ENCODE measurements at places on chromosomes 5 and 9.

DNA sequence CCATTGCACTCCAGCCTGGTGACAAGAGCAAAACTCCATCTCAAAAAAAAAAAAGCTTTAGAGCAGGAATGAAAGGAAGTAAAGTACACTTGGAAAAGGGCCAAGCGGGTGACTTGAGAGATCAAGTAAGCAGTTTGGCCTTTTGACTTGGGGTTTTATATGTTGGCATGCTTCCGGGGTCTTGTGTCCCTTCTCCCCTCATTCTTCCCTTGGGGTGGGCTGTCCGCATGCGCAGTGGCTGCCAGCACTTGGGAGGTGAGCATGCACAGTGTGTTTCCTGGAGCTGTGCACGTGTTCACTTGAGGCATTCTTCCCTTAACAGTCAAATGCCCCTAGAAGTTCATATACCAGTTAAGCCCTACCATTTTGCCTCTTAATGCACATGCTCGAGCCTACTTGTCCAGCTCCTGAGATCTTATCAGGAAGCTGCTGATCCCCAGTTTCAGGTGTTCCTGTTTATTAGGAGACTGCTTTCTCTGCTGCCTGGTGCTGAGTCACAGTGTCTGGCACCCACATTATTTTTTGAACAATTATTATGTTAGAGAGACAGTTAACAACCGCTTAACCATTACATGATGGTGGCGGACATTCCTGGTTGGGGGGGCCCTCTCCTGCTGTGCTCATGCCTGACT, 32.6 kb upstream of the PRRC2B start:
- peak; percentile 13 for DNase-seq

- DNase-seq, result peak; percentile 89
Measured at GRCh38 chr9:613771-614347, 227.6 kb upstream of the DMRT1 start.

- no peak for DNase-seq
Measured at GRCh38 chr5:88279584-88279983, 10.9 kb upstream of the TMEM161B start.

- DNase-seq, result no peak
Measured at GRCh38 chr9:19379283-19379682, 753 bp downstream of the RPS6 start.

DNA sequence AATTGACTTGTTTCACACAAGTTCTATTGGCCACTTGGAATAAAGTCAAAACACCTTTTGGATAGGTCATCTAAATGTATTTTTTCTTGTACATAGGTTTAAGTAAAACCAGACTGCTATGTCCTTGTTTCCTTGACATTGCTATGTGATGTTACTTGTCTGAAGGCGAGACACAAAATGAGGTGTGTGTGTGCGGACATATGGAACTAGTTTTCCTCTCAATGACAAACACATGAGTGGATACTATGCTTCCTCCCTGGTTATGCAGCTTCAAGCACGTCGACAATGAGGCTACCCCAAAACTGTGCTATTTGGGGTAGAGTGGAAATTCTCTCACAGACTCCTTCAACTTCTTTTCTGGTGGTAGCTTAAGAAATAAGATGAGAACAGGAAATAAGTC, 276.8 kb downstream of the GAS1 start:
- no peak for DNase-seq

DNA sequence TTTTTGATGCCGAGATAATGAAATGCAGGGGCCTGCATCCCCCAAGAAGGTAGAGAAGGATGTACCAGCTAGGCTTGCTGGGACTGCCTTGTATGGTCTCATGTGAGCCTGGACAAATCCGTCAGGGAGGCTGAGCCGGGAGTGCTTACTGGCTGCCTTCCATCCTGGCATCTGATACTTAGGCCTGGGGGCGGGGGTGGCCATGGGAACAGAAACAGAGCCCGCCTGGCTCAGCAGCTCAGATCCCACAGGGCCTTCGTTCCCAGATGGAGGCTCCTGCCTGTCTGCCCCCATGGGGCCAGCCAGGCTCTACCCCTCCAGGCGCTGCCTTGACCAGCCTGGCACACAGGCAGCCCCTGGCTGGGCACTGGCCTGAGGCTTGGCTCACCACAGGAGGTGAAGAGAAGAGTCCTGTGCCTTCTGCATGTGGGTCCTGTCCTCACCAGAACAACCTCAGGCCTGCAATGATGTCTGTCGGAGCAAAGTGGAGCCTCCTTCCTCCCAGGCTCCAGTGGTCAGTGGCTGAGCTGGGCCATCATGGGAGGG, 10.5 kb upstream of the SPATA31E1 start:
- peak; percentile 7 for DNase-seq

DNA sequence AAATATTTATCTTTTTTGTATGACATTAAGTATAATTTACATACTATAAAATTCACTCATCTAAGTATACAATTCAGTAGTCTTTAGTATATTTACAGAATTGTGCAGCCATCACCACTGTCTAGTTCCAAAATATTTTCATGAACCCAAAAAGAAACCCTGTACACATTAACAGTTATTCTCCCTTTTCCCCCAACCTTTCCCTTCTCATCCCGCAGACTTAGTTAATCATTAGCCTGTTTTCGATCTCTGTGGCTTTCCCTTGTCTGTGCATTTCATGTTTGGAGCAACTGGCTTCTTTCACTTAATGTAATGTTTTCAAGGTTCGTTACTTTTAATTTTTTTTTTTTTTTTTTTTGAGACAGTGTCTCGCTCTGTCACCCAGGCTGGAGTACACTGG, 37.5 kb downstream of the MTREX start:
- no peak for DNase-seq

GRCh38 chr9:132842124-132843044, 35.7 kb downstream of the AK8 start:
- no peak for DNase-seq

GRCh38 chr5:172115541-172115982, 72.5 kb downstream of the STK10 start:
- no peak for DNase-seq

- no peak for DNase-seq
Measured at GRCh38 chr9:95840074-95840473, 35.4 kb upstream of the ERCC6L2 start.

DNA sequence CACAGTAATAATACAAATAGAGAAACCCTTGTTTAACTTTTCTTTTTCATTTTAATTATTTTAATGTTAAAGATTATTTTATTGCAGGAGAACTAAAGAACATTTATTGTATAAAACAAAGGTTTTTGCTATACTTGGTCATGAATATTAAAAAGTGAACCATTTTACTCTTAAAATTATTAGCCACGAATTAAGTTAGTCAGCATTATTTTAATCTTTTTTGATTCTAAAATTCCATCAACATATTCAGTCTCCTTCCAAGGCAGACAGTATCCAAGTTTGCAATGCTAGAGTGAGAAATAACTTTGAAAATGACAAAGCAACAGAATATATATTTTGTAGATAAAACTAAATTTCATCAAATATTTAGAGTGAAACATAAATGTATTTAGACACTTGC, 110.7 kb upstream of the CDH18 start:
- no peak for DNase-seq

DNA sequence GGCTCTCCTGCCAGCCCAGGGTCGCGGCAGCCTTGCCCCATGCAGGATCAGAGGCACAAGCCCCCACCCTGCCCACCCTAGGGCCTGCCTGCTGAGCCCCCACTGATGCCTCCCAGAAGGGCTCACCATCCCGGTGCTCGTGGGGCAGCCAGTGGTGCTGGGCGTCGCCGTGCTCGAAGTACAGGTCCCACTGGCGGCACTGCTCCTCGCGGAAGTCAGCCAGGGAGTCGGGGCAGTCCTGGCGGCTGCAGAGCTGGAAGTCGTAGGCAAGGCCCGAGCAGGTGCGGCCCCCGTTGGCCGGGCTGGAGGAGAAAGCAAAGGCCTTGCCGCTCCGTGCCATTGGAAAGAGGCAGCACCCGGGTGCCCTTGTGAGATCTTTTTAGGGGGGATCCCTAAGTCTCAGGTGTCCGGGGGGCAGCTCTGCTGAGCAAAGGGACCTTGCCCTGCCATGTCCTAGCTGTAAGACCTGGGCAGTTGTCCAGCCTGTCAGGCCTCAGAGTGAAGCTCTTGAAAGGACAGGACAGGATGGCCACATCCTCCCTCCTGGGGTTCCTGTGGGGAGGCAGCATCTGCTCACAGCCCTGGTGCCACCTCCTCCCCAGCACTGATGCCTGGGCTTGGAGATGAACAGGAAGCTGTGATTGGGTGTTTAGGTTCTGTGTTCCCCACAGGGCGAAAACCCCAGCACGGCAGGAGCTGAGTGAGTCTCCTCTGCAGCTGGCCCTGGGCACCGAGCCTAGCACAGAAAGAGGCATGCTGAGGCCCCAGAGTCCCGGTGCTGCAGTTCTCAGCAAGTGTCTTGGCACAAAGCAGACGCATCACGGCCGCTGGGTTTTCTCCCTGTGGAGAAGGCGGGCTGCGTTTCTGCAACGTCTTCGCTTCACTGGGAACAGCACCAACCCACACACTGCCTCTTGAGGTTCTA, 77.7 kb downstream of the ZNF354C start:
- no peak for DNase-seq

- DNase-seq, result no peak
Measured at GRCh38 chr9:93004561-93004960, 53.9 kb upstream of the SUSD3 start.

DNA sequence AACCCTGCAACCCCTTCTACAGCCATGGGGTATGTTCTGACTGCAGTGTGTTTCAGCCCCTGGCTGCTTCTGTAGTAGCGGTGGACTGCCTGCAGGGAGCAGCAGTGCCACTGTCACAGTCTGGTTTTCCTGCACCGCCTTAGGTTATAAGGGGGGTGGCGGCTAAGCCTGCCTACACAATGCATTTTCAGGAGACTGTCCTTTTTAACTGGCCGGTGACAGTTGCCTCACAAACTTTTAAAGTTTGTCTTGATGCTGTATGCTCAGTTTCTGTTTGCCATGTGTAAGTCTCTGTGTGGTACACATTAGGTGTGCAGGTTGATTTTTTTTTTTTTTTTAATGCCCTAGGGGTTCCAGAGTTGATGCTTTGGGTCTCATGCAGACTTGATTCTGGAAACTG, 53.0 kb downstream of the NUP214 start:
- DNase-seq, result peak; percentile 6
